ENCODE measurements at places on chromosomes 5 and 9. TPM values are rescaled to one million over a fixed set of nuclear protein-coding genes. Genes with fewer than 3 reads are reported as not detected.

IFNA21 gene
- total RNA-seq: not detected

MUSK gene
- not detected for total RNA-seq

IFNK gene
- not detected for total RNA-seq

TAF11L10 gene
- total RNA-seq: not detected

HK3 gene
- 24.2 TPM for total RNA-seq

TTC23L gene
- total RNA-seq: 0.10 TPM

SPZ1 gene
- not detected for total RNA-seq

PDCD1LG2 gene
- not detected for total RNA-seq

PCDHA13 gene
- total RNA-seq: not detected

C1QTNF2 gene
- total RNA-seq: 0.10 TPM

C9orf153 gene
- total RNA-seq: 1.9 TPM

WDR31 gene
- 0.21 TPM for total RNA-seq

PRSS3 gene
- total RNA-seq: not detected
